Activated naive CD4-positive, alpha-beta T cell treated with anti-CD3 and anti-CD28 coated beads for 36 hours (primary cell): ENCODE measurements at places on chromosomes 5 and 9. TPM values are rescaled to one million over a fixed set of nuclear protein-coding genes. Genes with fewer than 3 reads are reported as not detected.

The PCDH12 gene
- 1.1 TPM for total RNA-seq

GRCh38 chr5:6354848-6355247 lies 23.5 kb downstream of the MED10 start:
- H3K4me3 ChIP-seq: no peak overlapping the region
- H3K4me1 ChIP-seq: peaks cover 5% of the 10 kb centered on the region
- DNase-seq: no peak
- no peak overlapping the region for H3K27ac ChIP-seq
- peaks cover 11% of the 10 kb centered on the region for H3K36me3 ChIP-seq

- DNase-seq: no peak
- H3K4me3 ChIP-seq: no peak overlapping the region
- H3K36me3 ChIP-seq: no peaks in the 10 kb centered on the region
- H3K4me1 ChIP-seq: peaks cover 34% of the 10 kb centered on the region
- no peaks in the 10 kb centered on the region for H3K27me3 ChIP-seq
These were observed 5.2 kb upstream of the ANXA6 start for GRCh38 chr5:151162776-151163175.

- H3K27me3 ChIP-seq: no peaks in the 10 kb centered on the region
- H3K4me3 ChIP-seq: no peak overlapping the region
- no peak for DNase-seq
These were observed 360.0 kb downstream of the BNC2 start for GRCh38 chr9:16510482-16510881.

- H3K27ac ChIP-seq: no peak overlapping the region
- DNase-seq: no peak
- H3K27me3 ChIP-seq: no peaks in the 10 kb centered on the region
- H3K4me3 ChIP-seq: no peak overlapping the region
These were observed 747.6 kb upstream of the EDIL3 start for GRCh38 chr5:85132269-85132668.

- H3K36me3 ChIP-seq: no peaks in the 10 kb centered on the region
- H3K4me3 ChIP-seq: no peak overlapping the region
- H3K27ac ChIP-seq: no peak overlapping the region
These were observed 181.7 kb upstream of the TLX3 start for GRCh38 chr5:171127314-171127713.
